Activated T-cell treated with anti-CD3 and anti-CD28 coated beads, Interleukin-2, amount 50 U/mL, for 48 hours (primary cell): ENCODE measurements at places on chromosomes 6 and 20.

DNA sequence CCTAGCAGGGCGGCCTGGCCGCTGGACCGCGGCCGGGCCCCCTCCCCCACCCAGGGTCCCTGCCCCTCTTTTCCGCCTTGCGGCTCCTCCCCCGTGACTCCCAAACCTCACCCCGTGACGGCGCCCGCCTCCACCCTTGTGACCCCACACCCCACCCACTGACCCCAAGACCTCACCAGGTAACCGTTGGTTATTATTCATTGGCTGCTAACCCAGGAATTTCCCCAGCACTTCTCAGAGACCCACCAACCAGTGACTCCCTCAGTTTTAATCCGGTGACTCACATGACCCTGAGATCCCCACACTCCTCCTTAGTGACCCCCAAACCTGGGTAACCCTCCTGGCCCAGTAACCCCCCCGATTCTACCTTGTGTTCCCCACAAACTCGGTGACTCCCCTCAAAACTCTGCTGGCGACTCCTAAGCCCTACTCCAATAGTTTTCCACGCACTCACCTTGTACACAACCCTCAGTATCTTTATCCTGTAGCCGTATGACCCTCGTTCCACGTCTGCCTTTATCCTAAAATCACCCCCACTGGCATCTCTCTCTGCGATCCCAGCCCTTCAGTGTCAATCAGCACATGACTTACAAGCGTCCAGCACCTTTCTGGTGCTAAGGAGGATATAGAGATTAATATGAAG lies 534 bp downstream of the ZNF76 start:
- DNase-seq: peak; percentile 77

DNA sequence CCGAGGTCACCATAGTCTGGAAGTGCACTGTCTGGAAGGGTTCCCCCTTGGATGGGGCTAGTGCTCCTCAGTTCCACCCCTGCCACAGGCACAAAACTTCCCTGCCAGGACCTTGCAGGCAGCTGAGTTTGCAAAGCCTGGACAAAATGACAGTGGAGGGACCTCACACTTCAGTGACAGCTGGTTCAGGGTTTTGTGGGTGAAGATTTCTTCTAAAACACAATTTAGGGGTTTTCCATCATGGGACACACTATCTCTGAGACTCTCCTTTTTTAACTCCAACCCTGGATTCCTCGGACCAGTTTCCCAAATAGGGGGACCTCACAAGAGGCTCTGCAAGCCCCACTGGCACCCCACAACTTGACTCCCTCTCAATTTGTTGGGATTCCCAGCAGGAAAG lies 33.6 kb upstream of the PREX1 start:
- DNase-seq: no peak

DNA sequence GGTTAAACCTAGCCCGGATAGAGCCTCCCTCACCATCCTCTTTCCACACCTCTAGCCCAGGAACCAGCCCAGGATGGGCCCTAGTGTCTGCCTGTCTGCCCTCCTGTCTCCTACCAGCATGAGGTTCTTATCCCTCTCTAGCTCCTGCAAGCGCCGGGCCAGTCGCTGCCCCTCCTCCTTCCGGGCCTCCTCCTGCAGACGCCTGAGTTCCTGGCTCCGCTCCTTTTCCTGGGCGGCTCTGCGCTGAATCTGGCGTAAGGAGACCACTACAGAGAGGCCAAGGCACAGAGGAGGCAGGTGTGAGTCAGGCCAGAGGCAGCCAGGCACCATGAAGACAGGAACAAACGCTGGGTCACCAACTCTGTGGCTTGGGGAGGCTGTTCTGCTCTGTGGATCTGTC lies 4.3 kb upstream of the PSORS1C2 start:
- DNase-seq: no peak

- DNase-seq: no peak
Measured at GRCh38 chr20:34015401-34016335, 22.0 kb downstream of the RALY start.
